ENCODE measurements at places on chromosomes 12 and 14.

GRCh38 chr12:13099844-13100604, 3.4 kb downstream of the GSG1 start:
- no peak for DNase-seq

- DNase-seq = no peak
These were observed 2.1 kb downstream of the PRPH start for GRCh38 chr12:49296836-49297694.

DNA sequence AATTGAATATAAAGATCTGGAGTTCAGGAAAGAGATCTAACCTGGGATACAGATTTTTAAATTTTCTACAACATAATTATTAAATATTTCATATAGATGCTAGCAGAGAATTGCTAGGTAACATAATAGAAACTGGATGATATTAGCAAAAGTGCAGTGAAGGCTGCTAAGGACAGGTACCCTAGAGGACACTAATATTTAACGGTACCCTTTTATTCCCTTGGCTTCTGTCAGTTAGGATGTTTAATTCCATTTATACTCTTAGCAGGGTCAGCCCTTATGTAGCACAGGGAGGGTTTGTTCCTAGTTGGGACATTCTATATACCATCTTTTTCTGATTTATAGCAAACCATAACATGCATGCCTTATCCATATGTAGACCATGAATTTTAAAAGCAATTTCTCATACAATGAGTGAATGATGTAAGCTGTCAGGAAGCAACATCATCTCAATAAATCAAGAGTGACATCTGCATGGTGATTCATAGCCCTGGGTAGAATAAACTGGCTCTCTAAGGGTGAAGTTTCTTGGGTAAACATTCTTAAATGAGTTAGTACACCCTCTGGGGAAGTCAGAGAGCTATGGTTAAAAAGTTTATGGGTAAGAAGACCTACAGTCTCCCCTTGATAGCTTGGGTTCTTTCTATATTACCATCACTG, 404.4 kb upstream of the MGAT4C start:
- no peak for DNase-seq

- DNase-seq = no peak
These were observed 109.8 kb upstream of the EGLN3 start for GRCh38 chr14:34060651-34060999.
